ENCODE measurements at places on chromosomes 12 and 14. TPM values are rescaled to one million over a fixed set of nuclear protein-coding genes. Genes with fewer than 3 reads are reported as not detected.

DNA sequence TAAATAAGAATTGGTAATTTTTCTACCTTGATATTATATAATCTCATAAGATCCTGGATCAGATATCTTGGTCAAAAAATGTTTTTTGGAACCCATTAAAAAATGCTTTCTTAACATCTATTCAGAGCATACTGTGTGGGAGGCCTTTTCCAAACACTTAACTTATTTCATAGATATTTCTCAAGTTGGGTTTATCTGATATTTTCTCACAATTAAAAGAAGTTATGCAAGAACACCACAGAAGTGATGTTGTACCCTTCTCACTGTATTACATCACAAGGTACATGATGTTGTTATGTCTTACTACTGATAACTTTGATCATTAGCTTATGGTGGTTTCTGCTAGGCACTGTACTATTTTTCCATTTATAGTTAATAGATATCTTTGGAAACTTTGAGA is 23.4 kb upstream of the PRPF39 start:
- DNase-seq, result no peak

- no peak for DNase-seq
These were observed 439.4 kb downstream of the PCNX1 start for GRCh38 chr14:71346685-71347084.

DNA sequence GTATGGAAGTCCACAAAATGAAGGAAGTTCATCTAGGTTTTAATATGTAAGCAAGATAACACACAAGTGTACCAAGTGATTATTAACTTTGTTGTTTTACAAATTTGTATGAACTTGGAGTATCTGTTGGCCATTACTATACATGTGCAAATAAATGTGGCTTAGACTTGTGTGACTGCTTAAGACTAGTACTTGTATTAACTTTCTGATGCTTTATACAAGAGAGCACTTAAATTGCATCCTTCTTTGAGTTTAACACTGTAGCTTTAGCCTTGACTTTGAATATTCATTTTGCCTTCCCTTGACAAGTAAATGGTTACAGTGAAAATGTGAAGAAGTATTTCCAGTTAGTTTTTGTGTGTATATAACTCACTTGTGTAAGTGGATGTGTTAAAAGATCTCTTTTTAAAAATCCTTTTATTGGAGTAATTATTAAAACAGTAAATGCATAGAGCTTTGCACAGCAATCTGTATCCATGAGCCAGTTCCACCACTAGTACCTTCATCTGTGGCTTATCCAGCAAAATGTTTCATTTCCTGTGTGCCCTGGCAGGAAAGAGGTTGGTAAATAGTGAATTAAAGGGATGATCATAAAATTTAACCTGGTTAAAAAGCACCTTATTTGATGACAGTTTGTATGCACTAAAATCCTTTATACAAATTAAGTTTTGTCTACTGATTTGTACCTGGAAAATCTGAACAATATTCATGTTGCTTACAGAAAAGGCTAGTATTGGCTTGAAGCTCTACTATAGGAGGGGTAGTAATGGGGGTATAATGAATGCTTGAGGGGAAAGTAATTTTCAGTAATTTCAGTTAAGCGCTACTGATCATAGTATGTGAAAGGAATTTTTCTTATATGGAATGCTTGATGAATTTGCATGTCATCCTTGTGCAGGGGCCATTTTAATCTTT is 8.0 kb downstream of the PNN start:
- no peak for DNase-seq

DNA sequence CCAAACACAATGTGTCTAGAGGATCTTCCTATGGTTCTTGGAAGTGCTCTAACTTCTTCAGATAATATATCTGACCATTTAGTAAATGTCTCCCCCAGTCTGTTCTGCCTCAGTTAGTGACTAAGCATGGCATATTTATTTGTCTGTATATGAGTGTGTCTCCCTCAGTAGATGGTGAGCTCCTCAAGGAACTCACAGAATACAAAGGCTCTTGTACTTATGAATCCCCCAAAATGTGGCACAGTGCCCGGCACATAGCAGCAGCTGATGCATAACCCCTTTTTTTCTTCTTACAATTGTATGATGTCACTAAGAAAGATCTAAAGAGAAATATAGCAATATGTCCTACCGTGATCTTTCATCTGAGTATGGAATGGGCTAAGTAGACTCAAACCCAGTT is 264.7 kb upstream of the PRICKLE1 start:
- no peak for DNase-seq

- no peak for DNase-seq
These were observed 40.6 kb upstream of the GLIPR1 start for GRCh38 chr12:75439930-75440329.

GRCh38 chr12:120642121-120642520 is 1.7 kb downstream of the CABP1 start:
- no peak for DNase-seq

- DNase-seq, result no peak
These were observed 13.4 kb downstream of the CDK17 start for GRCh38 chr12:96386794-96387193.

PLEKHD1 gene
- not detected for total RNA-seq

FBXL14 gene
- total RNA-seq, result 43.5 TPM

KRT85 gene
- not detected for total RNA-seq

LRRC43 gene
- total RNA-seq, result not detected

NAV3 gene
- 0.38 TPM for total RNA-seq

SUSD6 gene
- 6.1 TPM for total RNA-seq

HIP1R gene
- 131 TPM for total RNA-seq

Measured in HT-29 (cell line).